ENCODE measurements at places on chromosomes 5 and 9. TPM values are rescaled to one million over a fixed set of nuclear protein-coding genes. Genes with fewer than 3 reads are reported as not detected.

- H3K27ac ChIP-seq: no peak overlapping the region
- no peak for DNase-seq
- H3K36me3 ChIP-seq: no peaks in the 10 kb centered on the region
- H3K4me3 ChIP-seq: no peak overlapping the region
- H3K27me3 ChIP-seq: no peaks in the 10 kb centered on the region
Measured at GRCh38 chr5:124921694-124922093, 175.3 kb upstream of the ZNF608 start.

Gene ADAMTS16
- polyA plus RNA-seq: not detected

Gene ACOT12
- polyA plus RNA-seq: not detected

GRCh38 chr9:84799251-84799650 is 129.7 kb downstream of the NTRK2 start:
- no peaks in the 10 kb centered on the region for H3K4me1 ChIP-seq
- DNase-seq: no peak
- H3K27ac ChIP-seq: no peak overlapping the region
- H3K4me3 ChIP-seq: no peak overlapping the region
- no peaks in the 10 kb centered on the region for H3K36me3 ChIP-seq

DNA sequence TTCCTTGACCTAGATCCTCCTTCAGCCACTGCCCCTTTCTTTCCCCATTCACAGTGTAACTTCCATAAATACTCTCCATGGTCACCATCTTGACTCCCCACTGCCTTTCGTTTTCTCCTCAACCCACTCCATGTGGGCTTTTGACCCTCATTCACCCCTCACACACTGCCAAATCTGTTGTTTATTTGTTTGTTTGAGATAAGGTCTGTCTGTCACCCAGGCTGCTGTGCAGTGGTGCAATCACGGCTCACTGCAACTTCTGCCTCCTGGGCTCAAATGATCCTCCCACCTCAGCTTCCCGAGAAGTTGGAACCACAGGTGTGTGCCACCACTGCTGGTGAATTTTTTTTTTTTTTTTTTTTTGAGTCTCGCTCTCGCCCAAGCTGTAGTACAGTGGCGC is 162.9 kb downstream of the FGF1 start:
- peaks cover 3% of the 10 kb centered on the region for H3K27me3 ChIP-seq
- no peak overlapping the region for H3K4me3 ChIP-seq
- no peaks in the 10 kb centered on the region for H3K36me3 ChIP-seq
- no peak overlapping the region for H3K27ac ChIP-seq
- no peak for DNase-seq

GRCh38 chr5:74390822-74391221 is 249.7 kb downstream of the ENC1 start:
- H3K27me3 ChIP-seq: peaks cover 2% of the 10 kb centered on the region
- H3K4me3 ChIP-seq: no peak overlapping the region
- H3K36me3 ChIP-seq: no peaks in the 10 kb centered on the region
- no peak overlapping the region for H3K27ac ChIP-seq
- no peak for DNase-seq

GRCh38 chr5:67870662-67871061 is 344.9 kb upstream of the PIK3R1 start:
- DNase-seq: no peak
- no peak overlapping the region for H3K27ac ChIP-seq
- H3K27me3 ChIP-seq: peaks cover 3% of the 10 kb centered on the region
- H3K4me3 ChIP-seq: no peak overlapping the region

Gene SLC6A19
- polyA plus RNA-seq: not detected

DNA sequence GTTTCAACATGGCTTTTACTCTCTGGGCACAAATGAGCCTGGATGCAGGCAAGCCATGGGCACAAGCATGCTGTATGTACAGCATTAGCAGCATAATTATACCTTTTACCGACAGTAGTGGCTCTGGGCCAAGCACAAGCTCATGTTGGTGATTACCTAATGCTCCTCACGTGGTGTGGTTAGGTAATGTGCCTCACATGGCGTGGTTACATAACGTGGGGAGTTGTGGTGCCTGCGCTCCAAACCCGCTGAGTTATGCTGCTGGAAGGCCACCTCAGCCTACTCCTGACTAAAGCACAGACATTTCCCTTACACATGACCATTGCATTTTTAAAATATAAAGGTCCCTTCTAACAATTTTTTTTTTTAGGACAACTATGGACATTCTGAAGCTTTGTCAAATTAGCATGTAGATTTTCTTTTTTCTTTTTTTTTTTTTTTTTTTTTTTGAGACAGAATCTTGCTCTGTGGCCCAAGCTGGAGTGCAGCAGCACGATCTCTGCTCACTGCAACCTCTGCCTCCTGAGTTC is 794.0 kb downstream of the EFNA5 start:
- H3K27me3 ChIP-seq: no peaks in the 10 kb centered on the region
- DNase-seq: no peak
- H3K36me3 ChIP-seq: no peaks in the 10 kb centered on the region
- no peaks in the 10 kb centered on the region for H3K4me1 ChIP-seq
- no peak overlapping the region for H3K4me3 ChIP-seq

- no peak overlapping the region for H3K4me3 ChIP-seq
- no peaks in the 10 kb centered on the region for H3K36me3 ChIP-seq
- DNase-seq: no peak
- H3K27me3 ChIP-seq: no peaks in the 10 kb centered on the region
- no peaks in the 10 kb centered on the region for H3K4me1 ChIP-seq
- H3K27ac ChIP-seq: no peak overlapping the region
Measured at GRCh38 chr5:13941468-13941867, 3.0 kb downstream of the DNAH5 start.

GRCh38 chr5:141084487-141084989 is 9.9 kb upstream of the PCDHB2 start:
- H3K36me3 ChIP-seq: peaks cover 18% of the 10 kb centered on the region
- peak; percentile 65 for DNase-seq
- H3K27ac ChIP-seq: peak overlapping the region; percentile 87

Gene PCDHGC4
- polyA plus RNA-seq: not detected

Gene SHOC1
- polyA plus RNA-seq: not detected

- H3K4me1 ChIP-seq: no peaks in the 10 kb centered on the region
- H3K36me3 ChIP-seq: no peaks in the 10 kb centered on the region
- H3K27me3 ChIP-seq: peaks cover 4% of the 10 kb centered on the region
- no peak for DNase-seq
Measured at GRCh38 chr9:135163023-135163780, 75.7 kb downstream of the OLFM1 start.

Gene CLTA
- 60.8 TPM for polyA plus RNA-seq

Gene TRIM14
- polyA plus RNA-seq: 48.7 TPM

GRCh38 chr5:3394891-3395599 is 200.6 kb upstream of the IRX1 start:
- no peaks in the 10 kb centered on the region for H3K4me1 ChIP-seq
- no peak overlapping the region for H3K27ac ChIP-seq
- no peaks in the 10 kb centered on the region for H3K36me3 ChIP-seq
- no peak overlapping the region for H3K4me3 ChIP-seq
- no peak for DNase-seq

Gene IL17B
- not detected for polyA plus RNA-seq

GRCh38 chr9:112020680-112021596 is 124.3 kb downstream of the UGCG start:
- H3K4me1 ChIP-seq: no peaks in the 10 kb centered on the region
- H3K4me3 ChIP-seq: no peak overlapping the region
- peaks cover 4% of the 10 kb centered on the region for H3K36me3 ChIP-seq
- DNase-seq: no peak

Gene FAM221B
- not detected for polyA plus RNA-seq

GRCh38 chr5:9201011-9201410 is 344.9 kb downstream of the SEMA5A start:
- H3K4me3 ChIP-seq: no peak overlapping the region
- DNase-seq: no peak
- no peak overlapping the region for H3K27ac ChIP-seq

Gene VCAN
- polyA plus RNA-seq: 0.28 TPM

DNA sequence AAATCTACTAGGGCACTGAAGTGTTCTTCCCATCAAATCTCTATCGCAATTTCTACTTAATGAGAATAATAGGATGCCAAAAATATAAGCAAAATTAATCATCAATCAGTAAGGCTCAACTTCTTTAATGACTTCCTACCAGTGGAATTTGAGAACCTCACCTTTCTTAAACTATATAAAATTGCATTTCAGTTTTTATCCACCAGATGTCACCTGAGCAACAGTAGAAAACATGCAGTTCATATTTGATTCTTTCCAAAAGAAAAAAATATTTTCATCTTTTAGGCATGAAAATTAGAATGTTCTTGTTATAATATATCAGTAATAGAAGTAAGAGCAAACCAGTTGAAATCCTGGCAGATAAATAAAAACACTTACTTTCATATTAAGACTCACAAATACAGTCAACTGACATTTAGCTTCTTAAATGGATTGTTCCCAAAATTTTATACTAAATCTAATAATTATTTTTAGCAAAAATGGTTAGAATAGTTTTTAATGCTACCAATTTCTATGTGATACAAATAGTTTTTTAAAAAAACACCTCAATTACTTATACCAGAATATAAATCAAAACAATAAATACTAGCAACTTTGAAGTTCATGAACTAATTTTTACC is 13.4 kb upstream of the CCDC112 start:
- H3K4me3 ChIP-seq: no peak overlapping the region
- peaks cover 36% of the 10 kb centered on the region for H3K27me3 ChIP-seq
- H3K27ac ChIP-seq: no peak overlapping the region
- no peaks in the 10 kb centered on the region for H3K36me3 ChIP-seq
- DNase-seq: no peak
- no peaks in the 10 kb centered on the region for H3K4me1 ChIP-seq

- H3K27me3 ChIP-seq: peaks cover 3% of the 10 kb centered on the region
- H3K36me3 ChIP-seq: no peaks in the 10 kb centered on the region
- no peak for DNase-seq
- H3K4me3 ChIP-seq: no peak overlapping the region
Measured at GRCh38 chr9:110258690-110259091, 2.4 kb upstream of the TXN start.

Gene KIF20A
- polyA plus RNA-seq: not detected

- no peak overlapping the region for H3K4me3 ChIP-seq
- no peaks in the 10 kb centered on the region for H3K36me3 ChIP-seq
- no peaks in the 10 kb centered on the region for H3K27me3 ChIP-seq
- DNase-seq: no peak
- no peaks in the 10 kb centered on the region for H3K4me1 ChIP-seq
Measured at GRCh38 chr9:89634995-89635742, 30.4 kb downstream of the GADD45G start.

DNA sequence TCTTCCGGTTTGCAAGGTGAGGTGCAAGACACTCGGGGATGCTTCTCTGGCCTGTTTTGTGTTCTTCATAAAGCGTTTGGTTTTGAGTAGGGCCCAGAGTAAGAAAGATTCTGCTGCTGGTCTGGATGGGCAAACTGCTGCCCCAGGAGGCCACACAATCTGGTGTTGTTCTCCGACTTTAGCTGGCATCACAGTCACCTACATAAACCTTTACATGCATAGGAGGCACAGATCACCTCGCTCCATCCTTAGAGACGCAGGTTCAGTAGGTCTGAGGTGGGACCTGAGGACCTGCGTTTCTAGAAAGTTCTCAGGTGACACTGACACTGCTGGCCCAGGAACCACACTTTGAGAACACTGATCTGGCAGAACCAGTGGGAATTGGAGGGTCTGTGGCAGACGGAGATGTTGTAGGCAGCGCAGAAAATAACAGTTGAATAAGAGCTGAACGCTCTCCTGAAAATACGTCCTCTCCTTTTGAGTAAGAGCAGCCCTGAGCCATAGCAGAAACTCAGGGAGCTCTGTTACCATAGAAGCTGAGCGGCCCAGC is 3.9 kb upstream of the SLC6A3 start:
- peaks cover 20% of the 10 kb centered on the region for H3K27me3 ChIP-seq
- H3K4me1 ChIP-seq: peaks cover 5% of the 10 kb centered on the region
- H3K4me3 ChIP-seq: no peak overlapping the region
- no peak overlapping the region for H3K27ac ChIP-seq
- H3K36me3 ChIP-seq: peaks cover 3% of the 10 kb centered on the region
- no peak for DNase-seq

DNA sequence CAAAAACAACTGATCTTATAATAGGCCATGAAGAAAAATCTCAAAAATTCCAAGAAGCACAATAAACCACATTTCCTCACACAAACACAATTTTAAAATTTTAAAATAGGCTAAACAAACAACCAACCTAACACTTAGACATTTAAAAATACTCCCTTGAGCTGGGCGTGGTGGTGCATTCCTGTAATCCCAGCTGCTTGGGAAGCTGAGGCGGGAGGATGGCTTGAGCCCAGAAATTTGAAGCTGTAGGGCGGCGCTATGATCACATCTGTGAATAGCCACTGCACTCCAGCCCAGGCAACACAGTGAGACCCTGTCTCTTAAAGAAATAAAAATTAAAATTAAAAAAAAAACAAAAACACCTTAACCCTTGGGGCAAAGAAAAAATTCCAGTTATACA is 36.9 kb upstream of the TESK1 start:
- no peak overlapping the region for H3K4me3 ChIP-seq
- H3K4me1 ChIP-seq: peaks cover 9% of the 10 kb centered on the region
- H3K27ac ChIP-seq: no peak overlapping the region
- DNase-seq: no peak
- no peaks in the 10 kb centered on the region for H3K27me3 ChIP-seq

- H3K27me3 ChIP-seq: no peaks in the 10 kb centered on the region
- H3K4me3 ChIP-seq: no peak overlapping the region
- H3K27ac ChIP-seq: no peak overlapping the region
- no peaks in the 10 kb centered on the region for H3K4me1 ChIP-seq
- DNase-seq: no peak
Measured at GRCh38 chr9:105681724-105682123, 12.6 kb upstream of the TMEM38B start.

DNA sequence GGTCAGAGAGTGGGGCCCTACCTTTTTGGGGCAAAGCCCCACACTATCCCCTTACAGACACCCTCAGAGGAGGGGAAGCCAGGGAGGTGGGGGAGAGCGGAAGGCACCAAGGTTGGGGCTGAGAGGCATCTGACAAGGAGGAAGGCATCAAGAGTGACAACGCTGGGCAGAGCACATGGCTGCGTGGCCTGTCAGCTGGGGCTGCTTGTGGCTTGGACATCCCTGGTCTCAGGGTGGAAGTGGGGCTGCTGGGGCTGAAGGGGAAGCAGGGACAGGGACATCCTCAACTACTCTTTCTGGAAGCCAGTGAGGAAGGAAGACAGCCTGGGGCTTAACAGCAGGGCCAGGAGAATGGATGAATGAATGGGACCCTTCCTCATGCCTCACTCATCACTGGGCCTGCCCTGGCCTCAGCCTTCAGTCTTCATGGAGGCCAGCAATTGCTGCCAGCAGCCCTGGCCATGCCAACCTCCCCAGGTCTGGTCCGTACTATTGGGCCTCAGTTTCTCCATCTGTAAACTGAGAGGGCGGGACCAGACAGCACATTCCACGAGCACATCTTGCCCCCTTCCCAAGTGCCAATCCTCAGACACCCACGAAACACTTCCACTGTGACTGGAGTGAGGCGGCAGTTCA is 993 bp upstream of the RALGDS start:
- H3K4me3 ChIP-seq: peak overlapping the region; percentile 77
- DNase-seq: peak; percentile 76
- no peaks in the 10 kb centered on the region for H3K36me3 ChIP-seq
- H3K27ac ChIP-seq: peak overlapping the region; percentile 99

DNA sequence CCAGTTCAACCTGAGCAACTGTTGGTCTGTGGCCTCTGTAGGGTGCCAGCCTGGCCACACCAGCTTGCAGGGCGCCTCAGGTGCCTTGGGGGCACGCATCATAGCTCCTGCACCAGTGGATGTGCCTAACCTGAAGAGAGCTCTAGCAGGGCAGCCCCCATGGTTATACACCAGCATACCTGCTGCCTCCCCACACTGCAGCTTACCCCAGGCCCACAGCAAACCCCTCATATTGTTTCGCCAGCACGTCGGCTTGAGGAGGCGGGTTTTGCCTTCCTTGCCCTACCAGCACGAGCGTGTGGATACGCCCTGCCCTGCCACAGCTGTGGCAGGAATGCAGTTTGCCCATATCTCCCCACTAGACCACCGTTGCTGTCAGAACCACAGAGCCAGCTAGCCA is 435.9 kb downstream of the SLCO4C1 start:
- H3K4me3 ChIP-seq: no peak overlapping the region
- no peaks in the 10 kb centered on the region for H3K27me3 ChIP-seq
- no peaks in the 10 kb centered on the region for H3K4me1 ChIP-seq
- H3K27ac ChIP-seq: no peak overlapping the region

Data from naive thymus-derived CD8-positive, alpha-beta T cell (primary cell).